ENCODE measurements at places on chromosomes 16 and 17.

DNA sequence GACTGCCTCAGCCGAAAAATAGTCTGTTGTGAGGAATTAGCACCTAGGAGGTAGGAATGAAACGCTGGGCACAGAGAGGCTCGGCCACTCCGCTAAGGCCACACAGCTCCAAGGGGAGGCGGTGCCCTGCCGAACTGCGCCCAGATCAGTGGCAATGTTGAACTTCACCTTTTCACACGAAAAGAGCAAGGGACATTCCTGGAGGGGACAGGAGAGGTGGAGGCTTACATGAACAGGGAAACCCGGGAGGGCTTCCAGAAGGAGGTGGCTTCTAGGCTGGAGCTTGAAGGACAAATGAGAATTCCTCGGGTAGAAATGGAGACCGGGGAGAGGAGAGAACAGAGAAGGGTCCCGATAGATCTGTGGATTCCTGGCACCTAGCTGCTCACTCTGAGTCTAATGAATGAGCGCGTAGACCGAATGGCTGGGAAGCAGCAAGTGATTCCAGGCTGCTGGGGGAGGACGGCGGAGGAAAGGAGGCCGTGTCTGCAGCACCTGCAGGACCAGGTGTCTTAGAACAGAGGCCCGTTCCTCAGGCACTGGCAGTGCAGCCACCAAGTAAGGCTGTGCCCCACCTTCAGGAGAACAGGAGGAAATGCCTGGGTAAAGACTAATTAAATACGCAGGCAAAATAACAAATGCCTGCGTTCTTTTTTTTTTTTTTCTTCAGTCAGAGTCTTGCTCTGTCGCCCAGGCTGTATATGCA is 722 bp upstream of the SLC38A10 start:
- peak; percentile 23 for DNase-seq

DNA sequence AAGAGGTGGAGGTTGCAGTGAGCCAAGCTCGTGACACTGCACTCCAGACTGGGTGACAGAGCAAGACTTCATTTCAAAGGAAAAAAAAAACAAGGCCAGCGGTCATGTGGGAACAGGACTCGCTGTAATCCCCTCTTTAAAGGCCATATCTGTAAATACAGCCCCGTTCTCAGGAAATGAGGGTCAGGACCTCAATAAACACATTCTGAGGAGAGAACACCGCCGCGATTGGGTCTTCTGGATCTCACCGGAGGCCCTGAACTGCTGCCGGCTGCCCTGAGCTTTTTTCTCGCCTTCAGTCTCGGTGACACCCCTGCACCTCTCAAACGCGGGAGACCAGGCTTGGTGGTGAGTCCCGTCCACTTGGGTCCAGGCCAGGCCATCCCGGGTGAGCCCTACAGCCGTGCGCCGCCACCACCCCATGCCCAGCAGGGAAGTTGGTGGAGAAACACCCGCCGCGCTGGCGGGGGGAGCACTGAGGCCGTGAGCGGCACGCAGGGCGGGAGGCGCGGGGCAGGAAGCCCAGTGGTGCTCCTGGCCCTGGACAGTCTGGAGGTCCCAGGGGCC is 28.4 kb downstream of the SLC25A10 start:
- DNase-seq: no peak

- no peak for DNase-seq
These were observed 6.3 kb upstream of the IGF2BP1 start for GRCh38 chr17:48990882-48991357.

- no peak for DNase-seq
These were observed 20.3 kb downstream of the KPNB1 start for GRCh38 chr17:47670064-47670463.
